Activated gamma-delta T cell treated with anti-CD3 and anti-CD28 coated beads, Interleukin-2, amount 50 U/mL, for 16 hours (primary cell): ENCODE measurements at places on chromosomes 1 and 21.

GRCh38 chr1:24898152-24898908, 31.7 kb downstream of the RUNX3 start:
- no peak for DNase-seq

GRCh38 chr1:28860332-28861073, 48.5 kb downstream of the OPRD1 start:
- DNase-seq = no peak

DNA sequence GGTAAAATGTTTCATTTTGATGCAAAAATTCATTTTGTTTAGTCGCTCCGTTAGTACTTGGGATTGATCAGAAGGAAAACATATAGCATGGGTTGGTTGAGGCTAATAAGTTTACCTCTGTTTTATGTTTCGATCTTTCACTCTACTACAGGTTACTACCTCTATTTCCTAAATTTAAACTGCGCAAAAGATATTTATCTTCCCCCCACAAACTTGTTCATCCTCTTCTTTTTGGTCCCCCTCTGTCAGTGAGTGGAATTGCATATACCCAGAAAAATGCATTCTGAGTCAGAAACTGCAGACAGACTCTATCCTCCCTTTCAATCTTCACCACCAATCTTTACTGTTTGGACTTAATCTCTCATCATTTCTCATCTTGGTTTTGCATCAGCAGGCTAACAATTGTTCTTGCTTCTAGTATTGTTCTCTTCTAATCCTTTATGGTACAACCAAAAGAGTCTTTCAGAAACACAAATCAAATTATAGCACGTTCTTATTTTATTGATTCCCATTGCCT, 316.0 kb upstream of the ADGRL4 start:
- DNase-seq = no peak

DNA sequence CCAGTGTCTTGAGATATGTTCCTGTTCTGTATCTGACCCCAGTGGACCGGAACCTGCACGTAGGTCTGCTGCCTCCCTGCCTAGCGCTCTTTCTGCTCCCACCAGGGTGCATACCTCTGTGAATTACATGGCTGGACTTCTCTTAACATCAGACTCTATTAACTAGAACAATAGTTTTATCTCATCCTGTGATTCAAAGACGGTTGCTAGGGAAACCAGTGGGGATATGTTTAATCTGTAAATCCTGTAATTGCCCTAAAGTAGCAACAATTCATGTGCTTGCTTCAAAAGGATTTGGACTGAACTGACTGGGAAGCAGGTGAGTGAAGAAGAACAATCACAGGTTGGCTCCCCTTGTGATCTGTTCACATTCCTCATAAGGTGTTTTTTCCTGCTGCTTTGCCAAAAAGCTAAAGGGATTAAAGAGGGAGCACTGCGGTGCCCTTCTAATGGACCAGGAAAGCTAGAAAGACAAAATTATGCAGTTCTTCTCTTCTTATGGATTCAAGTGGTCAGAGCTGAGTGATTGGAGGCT, 52.7 kb upstream of the DIRAS3 start:
- no peak for DNase-seq

DNA sequence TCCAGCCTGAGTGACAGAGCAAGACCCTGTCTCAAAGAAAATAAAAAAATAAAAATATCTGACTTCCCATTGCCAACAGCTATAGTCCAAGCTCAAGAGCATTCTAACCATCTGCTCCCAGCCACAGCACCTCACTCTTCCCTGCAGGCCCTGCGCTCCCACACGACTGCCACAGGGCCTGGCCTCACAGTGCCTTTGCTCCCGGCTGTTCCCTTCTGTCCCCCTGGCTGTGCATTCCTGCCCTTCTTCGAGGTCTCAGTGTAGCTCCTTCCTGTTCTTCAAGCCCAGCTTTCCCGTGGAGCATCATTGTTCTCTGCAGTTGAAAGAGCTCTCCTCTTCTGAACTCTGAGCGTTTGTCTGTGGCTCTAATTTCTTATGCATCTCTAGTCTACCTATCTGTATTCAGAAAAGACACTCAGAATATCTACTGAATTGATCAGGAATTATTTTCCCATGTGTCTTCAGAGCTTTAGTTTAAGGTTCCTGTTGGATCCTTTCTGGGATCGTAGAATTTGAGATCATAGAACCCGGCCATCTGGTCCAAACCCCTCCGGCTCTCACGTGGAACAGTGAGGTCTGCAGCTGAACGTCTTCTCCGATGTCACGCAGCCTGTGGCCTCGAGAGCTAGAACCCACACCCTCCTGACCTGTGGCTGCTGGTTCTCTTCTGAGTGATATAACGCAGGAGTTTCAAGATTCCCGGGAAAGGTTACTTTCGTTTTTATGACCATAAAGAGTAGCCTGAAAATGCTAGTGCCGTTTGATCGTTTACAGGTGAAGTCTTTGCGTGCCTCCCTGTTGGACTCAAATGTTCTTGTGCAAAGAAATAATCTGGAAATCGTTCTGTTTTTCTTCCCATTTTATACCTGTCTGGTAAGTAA, 54.4 kb downstream of the DOP1B start:
- DNase-seq = no peak

- no peak for DNase-seq
Observed at GRCh38 chr1:186736971-186737685, 56.9 kb upstream of the PTGS2 start.

DNA sequence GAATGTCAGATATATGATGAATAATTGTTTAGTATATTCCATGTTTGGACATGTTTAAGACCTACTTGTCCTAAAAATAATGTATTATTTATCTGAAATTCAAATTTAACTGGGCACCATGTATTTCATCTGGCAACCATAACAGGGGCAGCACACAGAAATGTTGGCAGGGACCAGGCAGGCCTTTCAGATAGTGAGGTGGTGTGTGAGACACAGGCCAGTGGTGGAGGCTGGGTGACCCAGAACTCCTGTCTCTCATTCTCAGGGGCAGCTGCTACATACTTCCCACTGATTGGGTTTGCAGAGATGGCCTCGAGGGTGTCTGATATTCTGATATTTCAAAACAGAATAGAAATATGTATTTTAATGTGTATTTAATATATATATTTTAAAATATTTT, 1.3 kb upstream of the FASLG start:
- DNase-seq = no peak

DNA sequence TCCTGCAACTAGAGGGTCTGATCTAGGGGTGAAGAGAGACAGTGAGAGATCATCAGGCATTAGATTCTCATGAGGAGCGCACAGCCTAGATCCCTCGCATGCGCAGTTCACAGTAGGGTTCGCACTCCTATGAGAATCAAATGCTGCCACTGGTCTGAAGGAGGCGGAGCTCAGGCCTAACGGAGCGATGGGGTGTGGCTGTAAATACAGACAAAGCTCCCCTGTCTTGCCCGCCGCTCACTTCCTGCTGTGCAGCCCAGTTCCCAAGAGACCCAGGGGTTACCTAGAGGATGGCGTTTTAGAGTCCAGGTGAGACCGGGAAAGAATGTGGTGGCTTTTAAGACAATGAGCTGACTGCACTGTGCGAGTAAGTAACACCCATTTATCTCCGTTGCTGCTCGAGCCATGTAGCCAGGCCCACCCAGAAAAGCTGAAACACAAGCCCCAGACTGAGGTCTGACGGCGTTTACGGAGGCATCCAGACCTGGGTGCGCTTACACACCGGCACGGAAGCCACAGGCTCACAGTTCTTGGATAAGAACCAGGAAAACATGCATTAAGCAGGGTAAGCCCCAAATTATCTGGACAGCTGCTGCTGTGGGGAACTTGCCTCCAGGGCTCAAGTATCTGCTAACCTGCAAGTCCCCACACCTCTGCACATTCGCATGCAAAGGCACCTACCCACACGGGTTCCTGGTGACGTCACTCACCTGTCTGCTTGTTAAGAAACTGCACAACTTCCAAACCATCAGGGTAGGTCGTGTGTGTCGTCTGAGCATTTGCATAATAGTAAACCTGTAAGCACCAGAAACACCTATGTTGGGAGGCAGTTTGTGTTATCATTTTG, 12.5 kb downstream of the TCP10L start:
- no peak for DNase-seq

GRCh38 chr21:35508139-35508888, 459.2 kb upstream of the RUNX1 start:
- DNase-seq = no peak

DNA sequence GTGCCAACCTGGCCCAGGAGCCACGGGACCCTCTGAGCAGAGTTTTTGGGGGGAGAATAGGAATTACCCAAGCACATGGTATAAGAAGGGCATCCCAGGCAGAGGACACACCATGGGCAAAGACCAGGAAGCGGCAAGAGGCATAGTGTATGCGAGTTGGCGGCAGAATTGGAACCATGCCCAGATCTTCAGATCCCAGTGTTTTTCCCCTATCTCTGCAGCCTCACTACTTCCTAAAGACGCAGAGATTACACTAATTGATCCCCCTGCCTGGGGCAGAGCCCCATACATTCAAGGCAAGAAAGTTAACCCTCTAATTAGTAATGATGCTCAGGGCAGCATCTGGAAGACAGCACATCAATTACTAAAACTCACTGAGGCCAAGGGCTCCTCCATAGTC, 48.2 kb downstream of the SYT2 start:
- no peak for DNase-seq

GRCh38 chr1:171785766-171786165, 4.3 kb downstream of the METTL13 start:
- no peak for DNase-seq

DNA sequence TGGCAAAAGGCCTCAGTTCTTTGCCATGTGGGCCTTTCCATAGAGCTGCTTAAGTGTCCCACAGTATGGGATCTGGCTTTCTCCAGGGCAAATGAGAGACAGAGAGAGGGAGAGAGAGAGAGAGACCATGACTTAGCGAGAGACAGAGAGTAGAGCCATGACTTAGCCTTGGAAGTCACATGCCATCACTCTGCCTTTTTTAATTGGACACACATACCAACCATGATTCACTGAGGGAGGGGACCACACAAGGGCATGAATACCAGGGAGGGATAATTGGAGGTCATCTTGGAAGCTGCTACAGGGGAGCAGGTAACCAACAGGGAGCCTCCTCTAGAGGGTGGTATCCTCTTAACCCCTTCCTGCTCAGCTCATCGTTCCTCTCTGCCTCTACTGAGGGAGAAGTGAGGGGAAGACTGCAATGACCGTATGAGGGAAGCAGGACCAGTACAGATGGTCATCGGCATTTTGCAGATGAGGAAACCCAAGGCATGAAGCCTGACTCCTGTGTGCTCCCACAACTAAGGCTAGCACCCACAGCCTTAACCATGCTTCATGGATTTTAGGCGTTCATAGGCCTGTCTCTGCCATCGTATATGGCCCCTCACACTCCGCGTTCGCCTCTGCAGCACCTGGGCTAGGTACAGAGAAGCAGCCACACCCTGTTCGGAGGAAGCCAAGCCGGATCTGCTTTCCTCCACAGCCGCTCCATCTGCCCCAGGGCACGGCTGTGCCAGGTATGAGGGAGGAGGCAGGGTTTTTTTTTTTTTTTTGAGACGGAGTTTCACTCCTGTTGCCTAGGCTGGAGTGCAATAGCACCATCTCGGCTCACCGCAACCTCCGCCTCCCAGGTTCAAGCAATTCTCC, 38.6 kb downstream of the MEF2D start:
- no peak for DNase-seq

DNA sequence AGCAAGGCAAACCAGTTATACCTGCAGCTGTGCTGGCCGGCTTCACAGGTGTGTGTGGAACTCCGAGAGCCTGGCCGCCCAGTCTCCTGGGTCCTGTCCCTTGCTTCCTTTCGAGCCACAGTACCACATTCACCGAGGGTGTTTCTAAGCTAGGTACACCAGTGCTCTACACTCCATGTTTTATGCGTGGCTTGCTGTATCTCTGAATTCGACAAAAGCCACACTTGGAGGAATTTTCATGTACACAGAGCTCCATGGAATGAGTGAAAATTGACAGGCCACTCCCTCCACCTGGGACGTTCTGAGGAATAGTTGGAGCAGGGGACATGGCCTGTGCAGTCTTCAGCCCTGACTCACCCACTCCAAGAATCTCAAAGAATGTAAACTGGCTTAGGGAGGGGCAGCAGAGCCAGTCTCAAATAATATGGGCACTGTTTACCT, 14.0 kb downstream of the ETS2 start:
- DNase-seq = no peak

GRCh38 chr1:230842801-230843200, 25.5 kb downstream of the C1orf198 start:
- no peak for DNase-seq

GRCh38 chr21:25607151-25608043, at the start of gene MRPL39:
Gene MRPL39 (minus strand): TSS chr21:25607481. CDS start chr21:25607475, 6 bp downstream.
- DNase-seq = peak; percentile 80

DNA sequence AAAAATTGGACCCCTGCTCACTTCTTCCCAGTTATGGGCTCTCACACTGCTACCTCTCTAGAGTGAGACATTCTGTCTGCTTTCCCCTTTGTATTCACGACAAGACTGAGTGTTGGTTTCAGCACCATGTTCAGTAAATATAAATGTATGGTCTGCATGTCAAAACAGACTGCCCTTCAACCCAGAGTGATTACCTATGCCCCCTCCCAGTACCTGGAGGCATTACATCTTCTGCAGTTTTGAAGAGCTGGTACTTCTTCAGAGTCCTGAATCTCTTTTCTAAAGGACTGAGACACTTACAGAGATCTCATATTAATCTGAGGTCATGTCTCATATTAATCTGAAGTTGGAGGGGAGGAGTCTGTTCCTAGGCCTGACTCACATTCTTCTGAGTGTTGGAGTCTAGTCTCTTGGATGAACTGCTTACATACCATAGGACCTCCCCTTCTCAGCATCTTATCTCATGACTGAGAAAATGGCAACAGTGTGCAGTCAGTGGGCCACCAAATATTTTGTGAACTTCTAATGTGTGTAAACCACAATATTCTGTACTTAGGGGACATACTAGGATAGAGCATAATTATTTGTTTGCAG, 80.3 kb downstream of the RGL1 start:
- no peak for DNase-seq
